HuH-7.5 (cell line): ENCODE measurements at places on chromosomes 2 and 18.

- DNase-seq, result no peak
Measured at GRCh38 chr2:54422072-54422581, 34.0 kb upstream of the SPTBN1 start.

DNA sequence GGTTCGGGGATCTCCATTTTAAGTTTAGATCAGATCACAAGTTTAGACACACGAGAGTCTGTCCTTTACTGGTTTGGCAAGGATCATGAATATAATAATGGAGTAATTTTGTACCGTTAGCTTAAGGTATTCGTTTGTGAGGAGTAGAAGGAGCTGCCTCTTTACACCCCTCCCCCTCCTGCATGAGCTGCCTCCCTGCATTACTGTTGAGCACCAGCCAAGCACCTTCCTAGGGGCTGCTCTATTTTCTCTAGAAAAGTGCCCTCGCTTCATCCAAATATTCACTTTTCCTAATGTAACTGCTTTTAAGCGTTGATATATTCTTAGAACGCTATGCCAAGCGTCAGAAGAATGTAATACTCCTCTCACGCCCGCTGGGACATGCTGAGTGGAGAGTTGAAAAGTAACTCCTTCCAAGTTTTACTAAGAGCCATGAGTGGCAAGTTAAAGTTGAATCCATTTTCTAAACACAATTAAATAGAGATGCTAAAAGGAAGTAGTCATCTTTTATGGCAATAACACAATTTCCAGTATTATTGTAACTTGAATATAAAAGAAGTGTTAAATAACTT lies 25.4 kb upstream of the SCN7A start:
- no peak for DNase-seq

DNA sequence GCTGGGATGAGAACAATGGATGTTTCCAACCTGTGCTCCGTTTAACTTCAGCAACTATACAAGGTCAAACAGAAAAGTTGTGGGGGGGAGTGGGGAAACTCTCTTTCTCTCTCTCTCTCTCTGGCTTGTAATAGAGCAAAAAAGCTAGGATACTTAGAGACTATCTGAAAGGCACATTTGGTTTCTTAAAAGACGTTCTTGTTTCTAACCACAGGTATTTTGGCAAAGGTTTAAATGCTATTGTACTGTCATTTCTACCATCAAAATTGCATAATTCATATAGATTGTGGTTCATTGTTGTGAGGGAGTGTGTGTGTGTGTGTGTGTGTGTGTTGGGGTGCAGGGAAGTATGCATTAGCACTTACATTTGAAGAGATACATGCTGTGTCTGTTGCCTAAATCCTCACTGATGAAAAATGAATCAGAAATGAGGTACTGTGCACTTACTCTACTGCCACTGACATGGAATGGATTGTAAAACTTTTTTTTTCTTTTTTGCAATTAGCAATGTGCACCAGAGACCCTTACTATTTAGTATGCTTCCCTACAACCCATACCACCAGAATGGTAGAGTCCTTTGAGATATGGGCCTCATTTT lies 841.0 kb upstream of the PIK3C3 start:
- no peak for DNase-seq

GRCh38 chr18:1657876-1658275 lies 753.2 kb downstream of the ADCYAP1 start:
- DNase-seq, result no peak

DNA sequence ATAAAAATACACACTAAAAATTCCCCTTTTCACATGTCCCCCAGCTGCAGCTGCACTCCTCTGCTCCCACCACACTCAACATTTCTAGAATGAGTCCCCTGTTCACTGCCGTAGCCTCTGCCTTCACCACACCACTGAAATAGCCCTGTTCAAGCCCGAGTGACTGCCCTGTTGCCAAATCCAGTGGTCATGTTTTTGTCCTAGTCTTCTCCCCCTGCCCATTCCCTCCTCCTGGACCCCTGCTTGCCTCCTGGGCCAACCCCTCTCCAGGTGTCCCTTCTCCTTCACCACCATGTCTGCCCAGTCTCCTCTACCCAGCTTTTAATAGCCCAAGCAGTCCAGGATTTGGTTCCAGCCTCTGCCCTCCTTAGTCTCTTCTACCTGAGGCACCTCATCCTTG lies 97.1 kb upstream of the LGALSL start:
- no peak for DNase-seq

GRCh38 chr2:50754514-50754913 lies 277.4 kb downstream of the NRXN1 start:
- DNase-seq, result no peak

GRCh38 chr2:176151442-176152287 lies at the start of gene HOXD4:
HOXD4 (plus strand) TSS chr2:176151550; CDS start chr2:176151634, 84 bp downstream.
- DNase-seq, result no peak
